SW480 (cell line): ENCODE measurements at places on chromosomes 3 and 15.

- DNase-seq = peak; percentile 21
Measured at GRCh38 chr3:178434206-178434805, 101.9 kb upstream of the KCNMB2 start.

DNA sequence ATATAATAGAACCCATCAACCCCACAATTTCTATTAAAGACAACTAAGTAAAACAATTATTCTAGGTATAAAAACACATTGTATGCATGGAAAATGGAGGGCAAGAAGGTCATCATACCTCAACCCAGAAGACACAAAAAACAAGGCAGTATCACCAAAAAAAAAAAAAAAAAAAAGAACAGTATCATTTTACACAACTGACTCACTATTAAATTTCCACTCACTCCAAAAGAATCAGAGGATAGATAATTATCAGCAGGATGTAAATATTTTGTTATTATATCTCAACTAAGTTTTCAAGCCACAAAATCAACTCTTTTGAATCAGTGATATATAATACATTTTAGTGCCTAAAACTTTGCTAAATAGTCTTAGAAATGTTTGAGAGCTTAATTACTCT lies 55.0 kb downstream of the CLASP2 start:
- DNase-seq = no peak

DNA sequence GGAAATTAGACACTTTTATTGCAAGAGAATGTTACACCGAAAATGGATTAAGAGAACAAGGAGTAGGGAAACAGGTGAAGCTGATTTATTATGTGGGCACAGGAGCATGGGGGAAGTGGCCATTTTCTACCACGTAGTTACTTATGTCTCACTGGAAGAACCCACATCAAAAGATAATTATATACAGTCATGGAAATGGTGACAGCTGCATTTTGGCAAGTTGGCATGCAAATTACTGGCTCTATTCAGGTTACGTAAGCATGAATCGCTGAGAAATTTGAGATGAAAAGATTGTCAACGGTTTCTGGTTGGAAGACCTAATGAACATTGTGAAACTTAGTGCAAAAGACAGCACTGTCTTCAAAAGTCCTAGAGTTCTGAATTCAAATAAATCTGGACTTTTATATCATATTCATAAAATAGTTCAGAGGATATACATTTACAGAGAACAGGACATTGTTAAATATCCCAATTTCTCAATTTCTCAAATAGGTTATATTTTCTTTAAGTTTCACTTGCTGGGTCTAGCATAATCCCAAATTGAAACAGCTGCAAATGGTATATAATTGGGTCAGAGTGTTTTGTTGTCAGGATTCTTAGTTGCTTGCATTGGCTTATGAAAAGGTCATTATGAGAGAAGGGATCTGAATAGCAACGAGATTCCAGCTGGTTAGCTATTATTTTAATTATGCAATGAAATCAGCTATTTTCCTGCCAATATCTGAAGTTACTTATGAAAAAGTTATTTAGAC lies 567.8 kb downstream of the ZPLD1 start:
- peak; percentile 95 for DNase-seq

GRCh38 chr15:72281713-72282112 lies 9.4 kb upstream of the PARP6 start:
- DNase-seq = no peak

- no peak for DNase-seq
Measured at GRCh38 chr3:186997061-186997460, 66.7 kb downstream of the ST6GAL1 start.

- DNase-seq = no peak
Measured at GRCh38 chr15:70132139-70132538, 34.4 kb upstream of the TLE3 start.

GRCh38 chr15:89628301-89628700 lies 27.0 kb downstream of the KIF7 start:
- no peak for DNase-seq

- DNase-seq = no peak
Measured at GRCh38 chr3:50585919-50586762, 16.8 kb downstream of the HEMK1 start.

- no peak for DNase-seq
Measured at GRCh38 chr15:43255376-43255775, 11.4 kb downstream of the TGM5 start.

GRCh38 chr3:132198516-132198915 lies 118.7 kb upstream of the ACP3 start:
- DNase-seq = no peak

GRCh38 chr3:45112939-45113338 lies 33.2 kb downstream of the CDCP1 start:
- DNase-seq = no peak

GRCh38 chr3:143224716-143225115 lies 105.1 kb downstream of the CHST2 start:
- DNase-seq = no peak

DNA sequence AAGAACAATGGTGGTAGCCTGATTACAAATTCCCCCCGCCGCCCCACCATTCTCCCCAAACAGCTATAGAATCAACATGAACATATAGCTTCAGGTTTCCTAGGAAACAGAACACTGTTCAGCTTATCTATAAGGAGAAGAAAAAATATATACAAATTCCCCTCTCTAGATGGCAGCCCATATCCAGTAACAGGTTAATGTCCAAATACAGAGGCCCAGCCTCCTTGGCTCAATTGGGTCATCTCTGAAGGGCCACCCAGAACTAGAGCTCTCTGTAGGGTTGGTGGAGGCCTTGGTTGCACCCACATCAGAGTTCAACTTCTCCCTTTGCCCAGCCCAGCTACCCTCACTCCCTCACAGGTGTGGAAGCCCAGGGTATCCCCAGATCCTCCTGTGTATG lies 91.5 kb upstream of the ADAMTS17 start:
- no peak for DNase-seq
